ENCODE measurements at places on chromosomes 13 and 19. TPM values are rescaled to one million over a fixed set of nuclear protein-coding genes. Genes with fewer than 3 reads are reported as not detected.

DNA sequence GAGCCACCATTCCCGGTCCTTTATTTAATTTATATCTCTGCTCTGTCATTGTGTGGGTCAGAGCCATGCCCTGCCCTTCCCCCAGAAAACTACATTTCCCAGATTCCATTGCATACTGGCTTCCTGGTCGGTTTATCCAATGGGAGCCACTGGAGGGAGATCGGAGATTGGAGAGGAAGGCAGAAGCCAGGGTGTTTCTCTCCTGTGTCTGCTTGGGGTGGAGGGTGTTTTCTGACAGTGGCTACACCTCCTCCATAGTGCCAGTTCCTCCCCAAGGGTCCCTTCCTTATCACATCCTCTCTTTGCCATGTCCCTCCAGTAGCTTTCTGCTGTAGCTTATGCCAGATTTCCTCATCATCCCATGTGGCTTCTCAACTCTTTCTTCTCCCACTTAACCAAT, 19.0 kb downstream of the OLFM2 start:
- DNase-seq = no peak

DNA sequence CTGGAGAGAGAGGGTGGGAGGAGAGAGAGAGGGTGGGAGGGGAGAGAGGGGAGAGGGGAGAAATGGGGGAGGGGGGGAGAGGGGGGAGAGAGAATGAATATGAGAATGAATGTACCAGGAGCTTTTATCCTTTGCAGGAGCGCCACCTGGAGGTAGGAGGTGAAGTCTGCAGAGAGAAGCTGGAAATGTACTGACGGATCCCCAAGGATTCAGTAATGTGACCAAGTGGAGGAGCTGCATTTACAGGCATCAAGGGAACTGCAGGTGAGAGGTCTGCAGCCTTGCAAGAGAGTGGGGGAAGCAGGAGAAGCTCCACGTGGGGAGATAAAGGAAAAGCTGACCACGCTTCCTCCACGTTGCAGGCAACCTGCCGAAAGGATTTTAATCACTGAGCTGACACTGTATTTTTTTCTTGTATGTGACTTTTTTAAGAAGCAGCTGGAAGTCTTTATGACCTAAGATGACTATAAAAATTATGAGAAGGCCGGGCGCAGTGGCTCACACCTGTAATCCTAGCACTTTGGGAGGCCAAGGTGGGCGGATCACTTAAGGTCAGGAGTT, 33.7 kb downstream of the VSTM1 start:
- DNase-seq = no peak

DNA sequence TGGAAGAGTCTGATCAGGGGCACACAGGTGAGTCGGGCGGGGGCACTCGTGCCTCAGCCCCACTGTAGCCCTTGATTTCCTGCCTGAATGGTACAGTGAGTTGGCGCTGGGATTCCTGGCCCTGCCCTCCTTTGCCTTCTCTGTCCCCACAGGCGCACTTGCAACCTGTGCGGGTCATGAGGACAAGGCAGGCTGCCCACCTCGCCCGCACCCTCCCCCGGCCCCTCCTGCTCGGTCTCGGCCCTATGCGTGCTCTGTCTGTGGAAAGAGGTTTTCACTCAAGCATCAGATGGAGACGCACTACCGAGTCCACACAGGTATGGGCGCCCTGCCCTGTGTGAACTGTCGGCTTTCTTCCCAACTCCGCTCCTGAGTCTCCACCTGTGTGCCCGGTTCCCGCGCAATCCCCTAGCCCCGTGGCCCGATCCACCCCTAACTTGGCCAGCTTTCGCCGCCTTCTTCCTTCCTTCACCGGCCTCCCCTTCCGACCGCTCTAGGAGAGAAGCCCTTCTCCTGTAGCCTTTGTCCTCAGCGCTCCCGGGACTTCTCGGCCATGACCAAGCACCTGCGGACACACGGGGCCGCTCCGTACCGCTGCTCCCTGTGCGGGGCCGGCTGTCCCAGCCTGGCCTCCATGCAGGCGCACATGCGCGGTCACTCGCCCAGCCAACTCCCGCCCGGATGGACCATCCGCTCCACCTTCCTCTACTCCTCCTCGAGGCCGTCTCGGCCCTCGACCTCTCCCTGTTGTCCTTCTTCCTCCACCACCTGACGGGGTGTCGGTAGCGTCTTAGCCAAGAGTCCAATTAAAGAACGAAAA, 1.6 kb upstream of the KMT2B start:
- DNase-seq = no peak

GRCh38 chr13:43815204-43815603, 28.4 kb upstream of the ENOX1 start:
- DNase-seq = no peak

GRCh38 chr13:83024232-83024631, 858.0 kb downstream of the SLITRK1 start:
- DNase-seq = no peak

GRCh38 chr19:29311191-29311790, 98.3 kb upstream of the UQCRFS1 start:
- no peak for DNase-seq

DNA sequence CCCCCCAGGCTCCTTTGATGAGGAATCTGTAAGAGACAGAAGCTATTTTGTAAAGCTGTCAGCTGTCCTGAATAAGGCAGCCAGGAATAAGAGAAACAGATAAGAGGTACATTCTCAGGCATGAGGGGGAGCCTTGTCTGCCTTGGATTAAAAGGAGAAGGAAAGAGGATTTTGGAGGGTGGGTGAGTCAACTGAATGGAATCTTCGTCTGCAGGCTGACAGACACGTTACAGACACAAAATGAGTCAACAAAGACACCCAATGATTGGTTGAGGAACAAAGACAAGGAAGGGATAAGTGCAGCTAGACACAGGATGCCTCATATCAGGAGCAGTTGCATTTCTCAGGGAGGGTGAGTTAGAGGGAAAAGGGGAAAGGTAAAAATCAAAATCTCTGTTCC, 162.5 kb downstream of the OLFM4 start:
- DNase-seq = no peak

- no peak for DNase-seq
These were observed 5.7 kb upstream of the CDKN2D start for GRCh38 chr19:10574462-10574861.

GRCh38 chr19:51256155-51256625, 5.3 kb downstream of the SIGLECL1 start:
- DNase-seq = no peak

- DNase-seq = no peak
These were observed 226.8 kb downstream of the LACC1 start for GRCh38 chr13:44106266-44107152.

DNA sequence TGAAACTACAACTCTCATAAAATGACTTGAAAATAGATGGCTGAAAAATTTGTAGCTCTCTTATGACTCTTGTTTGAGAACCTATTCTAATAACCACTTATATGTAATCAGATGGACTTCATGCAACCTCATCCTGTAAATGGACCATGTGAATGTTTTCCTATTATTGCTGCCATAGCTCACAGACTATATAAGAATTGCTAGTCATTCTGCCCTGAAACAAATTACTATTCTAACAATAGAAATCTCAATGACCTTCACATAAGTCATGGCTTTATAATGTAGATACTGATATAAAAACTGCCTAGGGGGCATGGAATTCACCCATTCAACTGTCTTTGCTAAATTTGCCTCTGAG, 1111.0 kb upstream of the ATXN8OS start:
- no peak for DNase-seq

GRCh38 chr19:3179739-3180293, 1.2 kb downstream of the S1PR4 start:
- DNase-seq = peak; percentile 69

- no peak for DNase-seq
These were observed 247.3 kb downstream of the MTUS2 start for GRCh38 chr13:29067306-29067945.

DNA sequence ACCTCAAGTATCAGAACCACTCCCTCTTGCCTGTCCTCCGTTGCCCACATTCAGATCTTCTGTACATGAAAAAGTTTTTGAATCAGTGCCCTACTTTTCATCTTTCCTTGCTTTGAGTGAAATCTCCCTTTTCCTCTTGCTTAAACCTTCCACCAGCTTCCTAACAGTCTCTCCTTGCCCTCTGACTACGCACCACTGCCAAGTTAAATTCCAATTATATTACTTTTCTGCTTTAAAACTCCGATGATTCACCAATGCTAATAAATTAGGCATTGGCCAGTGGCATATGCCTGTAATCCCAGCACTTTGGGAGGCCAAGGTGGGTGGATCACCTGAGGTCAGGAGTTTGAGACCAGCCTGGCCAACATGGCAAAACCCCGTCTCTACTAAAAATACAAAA, 30.7 kb upstream of the RFXAP start:
- no peak for DNase-seq

DNA sequence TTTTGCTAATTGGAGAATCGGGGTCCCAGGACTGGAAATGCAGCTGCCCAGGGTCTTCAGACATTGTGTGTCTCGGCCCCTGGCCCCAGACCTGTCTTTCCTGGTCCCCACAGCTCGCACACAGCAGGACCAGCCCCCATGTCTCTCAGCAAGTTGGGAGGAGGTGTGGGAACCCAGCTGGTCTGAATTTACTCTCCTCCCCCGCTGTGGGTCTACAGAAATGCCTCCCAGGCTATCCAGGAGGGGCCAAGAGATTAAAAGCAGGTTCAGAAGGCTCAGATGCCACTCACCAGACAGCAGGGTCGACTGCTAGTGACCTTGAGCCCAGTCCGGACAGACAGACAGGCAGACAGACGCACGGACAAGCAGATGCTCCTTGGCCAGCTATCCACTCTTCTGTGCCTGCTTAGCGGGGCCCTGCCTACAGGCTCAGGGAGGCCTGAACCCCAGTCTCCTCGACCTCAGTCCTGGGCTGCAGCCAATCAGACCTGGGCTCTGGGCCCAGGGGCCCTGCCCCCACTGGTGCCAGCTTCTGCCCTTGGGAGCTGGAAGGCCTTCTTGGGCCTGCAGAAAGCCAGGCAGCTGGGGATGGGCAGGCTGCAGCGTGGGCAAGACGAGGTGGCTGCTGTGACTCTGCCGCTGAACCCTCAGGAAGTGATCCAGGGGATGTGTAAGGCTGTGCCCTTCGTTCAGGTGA, at the start of gene DAND5:
DAND5 (plus strand) TSS at position 285 of the 697 bp plus-strand sequence; CDS start at position 370, 85 bp downstream.
- no peak for DNase-seq

GRCh38 chr13:111061358-111062045, 53.6 kb upstream of the ARHGEF7 start:
- DNase-seq = no peak

DNA sequence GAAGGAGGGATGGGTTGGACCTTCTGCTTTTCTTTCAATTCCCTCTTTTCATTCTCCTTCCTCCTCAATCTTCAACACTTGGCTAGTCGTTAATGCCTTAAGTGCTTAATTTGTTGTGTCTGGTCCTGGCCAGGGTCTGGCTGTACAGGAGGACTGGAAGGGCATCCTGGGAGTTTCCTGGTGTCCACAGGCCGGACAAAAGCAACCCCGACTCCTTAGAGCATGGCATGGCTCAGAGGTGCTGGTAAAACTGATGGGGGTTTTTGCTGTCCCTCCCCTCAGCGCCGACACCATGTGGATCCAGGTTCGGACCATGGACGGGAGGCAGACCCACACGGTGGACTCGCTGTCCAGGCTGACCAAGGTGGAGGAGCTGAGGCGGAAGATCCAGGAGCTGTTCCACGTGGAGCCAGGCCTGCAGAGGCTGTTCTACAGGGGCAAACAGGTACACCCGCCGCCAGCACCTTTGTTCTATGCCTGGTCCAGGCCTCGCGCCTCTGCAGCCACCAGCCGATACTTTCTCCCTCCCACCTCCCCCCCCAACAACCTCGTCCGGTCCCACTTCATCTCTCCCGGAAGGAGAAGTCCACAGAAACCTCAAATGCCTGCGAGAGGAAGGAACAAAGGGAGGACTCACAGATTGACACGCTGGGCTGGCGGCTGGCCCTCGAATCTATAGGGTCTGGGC, 1.4 kb downstream of the UHRF1 start:
- no peak for DNase-seq

DNA sequence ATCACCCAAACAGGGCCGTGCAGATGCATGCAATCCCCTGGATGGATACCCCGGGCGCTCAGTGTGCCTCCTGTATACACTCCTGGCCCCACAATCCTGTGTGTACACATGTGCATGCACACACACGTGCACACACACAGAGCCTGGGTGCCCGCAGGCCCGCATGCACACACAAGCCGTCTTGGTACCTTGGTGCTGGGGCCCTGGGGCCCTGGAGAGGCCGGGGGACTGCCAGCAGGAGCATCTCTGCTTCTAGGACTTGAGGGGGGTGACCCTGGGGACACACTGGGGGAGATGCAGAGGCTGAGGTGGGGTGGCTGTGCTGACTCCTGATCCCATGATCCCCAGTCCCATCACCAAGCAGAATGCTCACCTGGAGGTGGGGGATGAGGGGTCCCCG, 15.6 kb upstream of the EPOR start:
- no peak for DNase-seq

DNA sequence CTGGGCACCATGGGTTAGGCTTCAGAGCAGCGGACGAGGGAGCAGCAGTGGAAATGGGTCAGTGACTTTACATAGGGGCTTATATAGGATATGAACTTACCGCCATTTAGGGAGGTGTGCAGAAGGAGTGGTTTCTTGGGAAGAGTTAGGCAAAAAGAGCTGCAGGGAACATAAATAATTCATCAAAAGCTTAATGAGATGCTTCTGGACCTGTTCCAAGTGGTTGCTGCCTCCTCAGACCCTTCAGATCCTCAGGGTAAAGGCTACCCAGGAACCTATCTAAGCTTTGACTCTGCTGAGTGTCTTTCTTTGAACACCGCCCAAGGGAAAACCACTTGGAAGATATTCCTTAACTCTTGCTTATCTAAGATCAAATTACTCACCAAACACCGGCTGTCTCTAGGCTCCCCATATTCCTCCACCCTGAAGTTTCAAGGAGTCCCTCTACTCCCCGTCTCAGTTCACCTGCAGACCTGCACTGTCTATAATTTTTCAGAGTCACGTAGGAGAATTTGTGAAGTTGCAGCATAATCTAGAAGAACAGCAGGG, at the start of gene IGFL4:
IGFL4 (minus strand) TSS at position 51 of the 549 bp plus-strand sequence; CDS start at position 11, 40 bp downstream.
- DNase-seq = no peak

Gene RNF17
- total RNA-seq = 0.12 TPM

Gene CRYL1
- 20.2 TPM for total RNA-seq

Gene ZNF99
- total RNA-seq = not detected

Gene ZSCAN1
- total RNA-seq = 0.95 TPM

Gene WDR88
- 0.45 TPM for total RNA-seq

Gene ZNF575
- 2.6 TPM for total RNA-seq

Gene AKAP8L
- 166 TPM for total RNA-seq

Gene TMEM86B
- 14.4 TPM for total RNA-seq

Gene MRPL54
- total RNA-seq = 35.9 TPM

Gene ANKLE1
- 5.9 TPM for total RNA-seq

Gene SCEL
- 102 TPM for total RNA-seq

Gene CYP4F12
- 1.2 TPM for total RNA-seq

Gene RAB20
- 6.4 TPM for total RNA-seq

Gene TTYH1
- 50.7 TPM for total RNA-seq

Gene ZNF45
- 19.2 TPM for total RNA-seq

Gene ZNF587B
- total RNA-seq = 20.9 TPM
